ENCODE measurements at places on chromosomes 11 and 22.

GRCh38 chr22:33756508-33756949 is 163.7 kb downstream of the LARGE1 start:
- no peak for DNase-seq

DNA sequence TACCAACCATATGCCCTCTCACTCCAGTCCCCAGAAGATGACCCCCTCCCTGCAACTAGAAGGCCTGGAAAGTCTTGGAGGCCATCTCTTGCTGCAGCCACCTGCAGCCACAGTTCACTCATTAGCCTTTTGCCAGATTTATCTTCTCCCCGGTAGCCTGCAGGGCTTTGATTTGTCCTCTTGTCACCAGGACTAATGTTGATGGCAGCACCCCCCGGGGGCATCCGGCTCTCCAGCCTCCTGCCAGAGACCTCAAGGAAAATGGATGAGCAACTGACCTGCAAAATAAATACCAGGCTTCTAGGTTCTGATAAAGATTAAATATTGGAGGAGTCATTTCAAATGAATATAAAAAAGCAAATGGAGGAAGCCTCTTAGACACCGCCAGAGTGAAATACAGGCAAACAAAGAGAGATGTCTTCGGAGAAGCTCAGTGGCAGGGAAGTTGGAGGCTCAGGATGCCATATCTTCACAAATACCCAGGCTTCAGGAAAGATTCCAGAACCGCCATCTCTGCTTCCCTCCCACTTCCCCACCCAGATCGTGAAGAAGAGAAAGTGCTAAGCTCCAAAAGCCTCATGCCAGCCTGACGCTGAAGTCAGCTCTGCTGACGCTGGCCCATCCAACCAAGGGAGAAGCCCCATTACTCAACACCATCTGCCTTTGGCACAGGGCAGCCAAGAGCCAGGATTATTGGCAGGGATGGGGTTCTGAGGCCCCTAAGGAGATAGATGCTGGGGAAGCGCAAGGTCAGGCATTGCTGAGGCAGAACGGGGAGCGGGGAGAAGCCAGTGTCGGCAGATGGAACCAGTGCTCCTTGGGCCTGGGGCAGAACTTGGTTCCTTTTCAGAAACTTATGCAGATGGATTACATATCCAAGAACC is 362.7 kb downstream of the CADM1 start:
- no peak for DNase-seq

- no peak for DNase-seq
Observed at GRCh38 chr22:36425977-36426523, 38.3 kb upstream of the MYH9 start.

DNA sequence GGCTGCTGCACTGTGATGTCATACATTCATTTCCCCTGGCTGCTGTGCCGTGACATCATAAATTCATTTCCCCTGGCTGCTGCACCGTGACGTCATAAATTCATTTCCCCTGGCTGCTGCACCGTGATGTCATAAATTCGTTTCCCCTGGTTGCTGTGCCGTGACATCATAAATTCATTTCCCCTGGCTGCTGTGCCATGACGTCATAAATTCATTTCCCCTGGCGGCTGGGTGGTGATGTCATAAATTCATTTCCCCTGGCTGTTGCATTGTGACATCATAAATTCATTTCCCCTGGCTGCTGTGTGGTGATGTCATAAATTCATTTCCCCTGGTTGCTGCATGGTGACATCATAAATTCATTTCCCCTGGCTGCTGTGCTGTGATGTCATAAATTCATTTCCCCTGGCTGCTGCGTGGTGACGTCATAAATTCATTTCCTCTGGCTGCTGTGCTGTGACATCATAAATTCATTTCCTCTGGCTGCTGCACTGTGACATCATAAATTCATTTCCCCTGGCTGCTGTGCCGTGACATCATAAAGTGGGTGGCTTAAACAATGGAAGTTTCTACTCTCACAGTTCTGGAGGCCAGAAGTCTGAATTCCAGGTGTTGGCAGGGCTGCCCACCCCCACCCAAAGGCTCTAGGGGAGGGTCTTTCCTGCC is 301.1 kb downstream of the SHANK2 start:
- DNase-seq: no peak

DNA sequence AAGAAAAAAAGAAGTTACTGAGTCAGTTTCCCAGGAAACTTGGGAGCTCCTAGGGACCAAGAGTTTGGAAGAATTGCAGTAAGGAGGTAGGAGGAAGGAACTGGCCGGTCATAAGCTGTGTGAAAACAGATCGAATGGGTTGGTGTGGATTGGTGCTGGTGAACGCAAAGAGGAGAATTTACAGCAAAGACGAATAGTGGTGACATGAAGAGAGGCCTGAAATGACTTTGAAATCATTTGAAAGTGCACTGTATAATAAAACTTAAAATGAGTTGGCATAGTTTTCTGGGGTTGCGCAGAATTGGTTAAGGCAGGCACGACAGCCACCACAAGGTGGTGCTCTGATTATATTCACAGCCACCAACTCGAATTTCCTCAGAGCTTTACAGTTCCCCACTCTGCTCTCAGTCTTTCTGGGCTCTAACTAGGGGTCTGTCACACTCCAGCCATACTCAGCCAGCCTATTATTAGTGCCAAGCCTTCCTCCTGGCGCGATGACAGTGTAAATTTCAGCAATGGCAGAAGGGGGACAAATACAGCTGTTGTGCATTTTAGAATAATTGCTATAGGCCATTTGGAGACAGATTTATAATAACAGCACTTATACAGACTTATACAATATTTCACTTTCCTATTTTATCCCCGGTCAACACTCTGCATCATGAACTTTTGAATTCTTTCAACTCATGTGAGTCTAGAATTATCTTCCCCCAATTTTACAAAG is 8.3 kb upstream of the HTR3B start:
- no peak for DNase-seq

DNA sequence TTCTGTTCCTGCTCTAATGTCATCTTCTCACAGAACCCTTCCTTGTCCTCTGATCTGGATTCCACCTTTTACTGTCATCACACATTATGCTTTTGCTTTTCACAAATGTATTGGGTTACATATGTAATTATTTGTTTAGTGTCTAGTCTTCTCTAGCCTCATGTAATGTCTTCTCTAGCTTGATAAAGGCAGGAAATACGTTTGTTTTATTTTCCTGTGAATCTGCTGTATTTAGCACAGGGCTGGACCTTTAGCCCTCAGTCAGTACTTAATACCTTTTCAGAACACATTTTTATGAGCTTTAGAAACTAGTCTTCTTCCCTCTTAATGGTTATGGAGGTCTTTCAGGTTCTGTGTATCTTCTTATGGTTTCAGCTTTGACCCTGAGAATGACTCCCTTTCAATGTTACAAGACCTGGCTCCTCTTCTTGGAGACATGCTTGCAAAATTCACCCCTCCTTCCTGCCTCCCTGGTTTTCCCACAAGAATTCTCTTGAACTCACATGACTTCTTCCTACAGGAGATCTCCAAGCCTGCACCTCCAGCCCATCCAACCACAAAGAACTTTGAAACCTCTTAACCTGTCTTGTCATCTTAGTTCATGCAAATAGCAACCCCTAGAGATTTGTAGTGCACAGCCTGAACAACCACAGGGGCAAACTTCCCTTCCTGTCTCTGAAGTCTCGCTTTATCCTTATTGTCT is 132.7 kb upstream of the DDI1 start:
- no peak for DNase-seq
